ENCODE measurements at places on chromosomes 5 and 9.

GRCh38 chr5:58088941-58089340 is 370.9 kb downstream of the PLK2 start:
- DNase-seq, result no peak

DNA sequence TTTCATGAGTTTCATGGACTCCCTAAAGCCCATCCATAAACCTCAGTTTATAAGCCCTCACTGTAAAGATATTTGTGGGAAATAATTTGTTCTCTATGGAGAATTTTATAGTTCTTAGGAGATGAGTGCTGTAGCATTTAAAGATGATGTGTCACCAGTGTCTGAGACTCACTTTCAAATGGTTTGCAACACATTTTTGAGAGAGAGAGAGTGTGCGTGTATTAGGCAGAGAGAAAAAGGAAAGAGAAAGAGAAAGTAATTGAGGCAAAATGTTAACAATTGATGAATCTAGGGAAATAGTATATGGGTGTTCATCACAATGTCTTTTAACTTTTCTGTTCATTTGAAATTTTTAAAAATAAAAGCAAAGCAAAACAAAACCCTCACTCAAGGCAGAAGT is 479.0 kb downstream of the ZSWIM6 start:
- no peak for DNase-seq

GRCh38 chr9:126822873-126823272 is 18.0 kb downstream of the ZBTB43 start:
- DNase-seq, result no peak

- DNase-seq, result no peak
Observed at GRCh38 chr9:77876590-77876989, 155.0 kb downstream of the GNAQ start.

DNA sequence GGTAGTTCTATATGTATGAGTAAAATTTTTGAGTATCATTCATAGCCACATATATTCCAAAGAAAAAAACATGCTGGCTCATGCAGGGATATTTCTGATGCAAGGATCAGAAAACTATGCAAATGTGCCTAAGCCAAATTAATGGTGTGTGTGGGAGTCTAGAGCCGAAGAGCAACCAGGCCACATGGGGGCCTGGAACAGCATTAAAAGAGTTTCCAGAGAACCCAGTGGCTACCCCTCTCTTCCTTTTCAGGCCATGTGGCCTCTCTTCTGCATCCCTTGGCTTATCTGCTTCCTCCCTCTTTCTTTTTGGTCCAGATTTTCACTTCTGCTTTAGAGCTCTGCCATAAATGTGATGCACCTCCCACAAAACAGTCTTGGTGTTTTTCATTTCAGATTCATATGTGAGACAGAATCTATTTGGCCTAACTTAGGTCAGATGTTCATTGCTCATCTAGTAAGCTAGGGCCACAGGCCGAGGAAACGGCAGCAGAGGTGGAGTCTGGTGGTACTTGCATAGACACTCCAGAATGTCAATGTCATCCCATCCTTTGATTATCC is 300.0 kb downstream of the SH3GL2 start:
- DNase-seq, result no peak

GRCh38 chr9:16278326-16278999 is 592.0 kb downstream of the BNC2 start:
- no peak for DNase-seq

- peak; percentile 40 for DNase-seq
Observed at GRCh38 chr9:8724284-8725018, 924.9 kb upstream of the DMAC1 start.

DNA sequence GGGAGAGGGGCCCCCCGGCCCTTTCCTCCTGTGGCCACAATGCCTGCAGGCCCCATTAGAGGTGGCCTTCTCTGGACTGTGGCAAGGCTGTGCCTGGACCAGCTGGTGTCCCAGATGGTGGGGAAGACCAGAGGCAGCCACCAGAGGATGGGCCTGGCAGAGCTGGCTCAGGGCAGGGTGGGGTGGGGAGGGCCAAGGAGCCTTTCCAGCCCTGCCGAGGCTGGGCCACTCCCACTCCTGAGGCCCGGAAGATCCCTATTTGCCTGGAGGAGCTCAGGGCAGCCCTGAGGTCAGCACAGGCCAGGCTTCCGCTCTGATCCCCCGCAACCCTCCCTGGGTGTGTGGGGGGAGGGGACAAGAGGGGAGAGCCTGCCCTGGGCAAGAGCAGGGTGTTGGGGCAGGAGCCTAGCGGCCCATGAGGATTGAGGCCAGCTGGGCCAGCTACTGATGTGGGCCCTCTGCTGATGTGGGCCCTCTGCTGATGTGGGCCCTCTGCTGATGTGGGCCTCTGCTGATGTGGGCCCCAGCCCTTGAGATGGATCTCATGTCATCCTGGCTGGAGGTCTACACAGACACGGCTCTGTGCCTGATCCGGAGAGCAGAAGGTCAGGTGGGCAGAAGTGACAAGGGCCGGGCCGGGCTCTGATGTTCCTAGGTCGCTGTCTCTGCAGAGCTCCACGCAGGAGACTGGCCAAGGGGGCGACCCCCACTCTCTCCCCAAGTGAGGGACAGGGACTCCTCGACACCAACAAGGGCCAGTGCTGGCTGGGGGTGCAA is 6.0 kb downstream of the MRPS2 start:
- peak; percentile 19 for DNase-seq

DNA sequence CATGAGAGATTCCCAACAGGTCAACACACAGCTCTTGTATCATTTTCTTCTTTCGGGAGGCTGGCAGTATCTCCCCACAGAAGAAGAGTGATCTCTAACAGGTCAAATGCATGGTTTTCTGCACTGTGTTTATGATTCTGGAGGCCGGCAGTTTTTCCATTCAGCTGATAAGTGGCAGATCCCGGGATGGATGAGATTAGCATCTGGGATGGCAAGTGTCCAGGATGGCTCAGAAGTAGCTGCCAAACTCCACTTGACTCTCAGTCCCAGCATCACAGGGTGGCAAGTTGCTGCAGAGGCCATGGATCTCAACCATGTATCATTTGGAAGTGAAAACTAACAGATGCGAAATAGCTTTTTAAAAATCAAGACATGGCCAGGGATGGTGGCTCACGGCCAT is 97.8 kb upstream of the SLC44A1 start:
- peak; percentile 21 for DNase-seq

DNA sequence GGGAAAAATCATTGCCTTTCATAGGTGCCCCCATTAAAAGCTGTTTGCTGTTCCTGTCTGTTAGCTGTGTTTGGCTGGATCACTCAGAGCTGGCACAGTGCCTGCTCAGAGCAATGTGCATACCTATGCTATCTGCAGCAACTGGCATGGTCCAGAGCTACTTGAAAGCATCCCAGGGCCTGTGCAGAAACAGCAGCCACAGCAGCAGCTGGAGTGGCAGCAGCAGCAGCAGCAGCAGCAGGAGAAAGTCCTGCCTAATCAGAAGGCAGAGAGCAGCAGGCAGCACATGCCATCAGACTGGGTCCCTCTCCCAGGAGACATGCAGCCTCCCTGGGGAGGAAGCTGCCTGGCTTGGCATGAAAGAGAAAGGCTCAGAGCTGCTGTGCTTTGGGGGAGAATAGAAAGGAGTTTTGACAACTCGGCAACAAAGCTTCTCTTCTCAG is 243.8 kb upstream of the WWC1 start:
- DNase-seq, result no peak

DNA sequence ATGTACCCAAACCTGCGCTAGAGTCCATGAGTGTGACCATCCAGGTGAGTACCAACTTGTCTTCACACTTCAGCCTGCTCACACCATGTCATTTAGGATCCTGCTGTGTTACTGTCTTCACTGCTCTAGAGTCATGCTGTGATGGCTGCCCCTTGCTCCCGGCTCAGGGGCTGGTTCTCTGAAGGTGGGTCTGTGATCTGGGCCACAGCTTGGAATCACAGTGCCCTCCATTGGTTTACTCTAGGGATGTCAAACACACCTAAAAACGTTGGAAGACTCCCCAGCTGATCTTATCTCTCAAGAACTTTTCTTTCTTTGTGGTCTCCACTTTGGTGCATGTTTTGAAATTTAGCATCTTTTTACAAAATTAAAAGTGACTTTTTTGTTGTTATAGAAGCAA is 53.8 kb downstream of the NFX1 start:
- DNase-seq, result no peak

DNA sequence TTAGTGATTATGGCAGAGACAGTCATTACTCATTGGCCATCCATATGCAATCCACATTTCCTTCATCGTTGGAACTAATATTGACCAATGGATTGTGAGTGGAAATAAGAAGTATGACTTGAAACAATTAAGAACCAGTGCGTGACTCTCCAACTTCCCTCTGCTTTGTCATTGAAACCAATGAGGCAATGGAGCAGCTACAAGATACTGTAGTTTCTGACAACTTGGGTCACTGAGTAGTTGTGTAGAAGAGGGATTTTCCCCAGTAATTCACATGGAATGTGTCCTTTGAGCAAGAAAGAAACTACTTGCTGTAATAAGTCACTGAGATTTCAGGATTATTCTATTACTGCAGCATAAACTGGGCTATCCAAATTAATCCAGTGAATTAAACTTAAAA is 785.3 kb upstream of the RIOK2 start:
- no peak for DNase-seq

GRCh38 chr9:14746626-14747025 is 24.1 kb upstream of the CER1 start:
- no peak for DNase-seq

DNA sequence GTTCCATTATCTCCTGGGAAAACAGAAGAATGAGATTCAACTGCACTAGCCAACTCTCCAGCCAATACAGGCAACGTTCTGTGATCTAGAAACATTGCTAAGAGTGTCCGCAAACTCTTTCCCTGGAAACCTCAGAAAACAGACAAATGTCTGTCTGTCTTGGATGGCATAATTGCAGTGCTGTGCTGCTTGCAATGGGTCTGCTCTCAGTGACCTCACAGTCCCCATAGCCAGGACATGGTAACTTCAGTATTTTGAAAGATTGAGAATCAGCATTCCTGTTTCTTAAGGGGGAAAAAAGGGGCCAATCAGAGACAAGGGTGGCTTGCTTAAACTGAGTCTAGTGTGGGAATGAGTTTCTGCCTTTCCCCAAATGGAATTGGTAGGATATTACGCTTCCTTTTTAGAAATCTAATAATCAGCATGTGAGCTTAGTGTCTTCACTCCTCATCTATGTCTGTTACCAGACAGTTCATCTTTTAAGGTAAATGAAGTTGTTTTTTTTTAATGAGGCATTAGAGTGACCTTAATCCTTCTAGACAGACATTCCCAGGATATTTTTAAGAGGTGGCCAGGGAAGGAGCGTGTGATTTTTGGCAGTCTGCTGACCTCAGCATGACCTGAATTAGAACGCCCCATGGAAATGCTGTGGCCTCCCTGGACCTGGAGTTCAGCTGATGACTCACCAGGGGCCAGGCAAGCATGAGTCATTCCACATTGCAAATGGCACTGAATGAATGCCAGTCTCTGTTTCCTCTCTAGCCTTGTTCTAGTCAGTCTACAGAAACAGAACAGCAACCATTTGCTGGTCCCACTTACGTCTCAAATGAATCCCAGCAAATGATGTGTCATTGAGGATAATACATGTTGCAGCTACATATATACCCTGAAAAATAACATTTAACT is 210.2 kb upstream of the ACTBL2 start:
- no peak for DNase-seq

GRCh38 chr5:96033116-96033515 is 71.5 kb upstream of the ELL2 start:
- DNase-seq, result no peak

DNA sequence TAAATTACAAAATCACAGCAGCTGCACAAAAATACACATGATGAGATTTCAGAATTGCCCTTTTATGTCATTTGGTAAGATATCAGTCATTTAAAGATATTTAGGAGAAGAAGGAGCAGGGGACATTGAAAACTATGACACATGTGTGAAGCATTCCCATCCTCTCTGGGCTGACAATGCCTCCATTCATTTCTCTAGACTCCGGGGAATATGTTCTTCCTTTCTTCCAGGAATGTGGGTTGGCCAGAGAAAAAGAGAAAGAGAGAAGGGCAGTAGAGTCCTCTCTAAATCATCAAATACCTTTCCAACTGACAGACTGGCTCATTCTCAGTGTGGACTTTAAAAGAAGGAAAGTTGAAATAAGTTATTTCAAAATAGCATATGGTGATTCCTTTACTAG is 205.6 kb upstream of the ADAMTSL1 start:
- DNase-seq, result no peak

- DNase-seq, result no peak
Observed at GRCh38 chr5:126192226-126192625, 231.0 kb upstream of the GRAMD2B start.

- peak; percentile 97 for DNase-seq
Observed at GRCh38 chr9:37994639-37995347, 74.2 kb downstream of the SHB start.

DNA sequence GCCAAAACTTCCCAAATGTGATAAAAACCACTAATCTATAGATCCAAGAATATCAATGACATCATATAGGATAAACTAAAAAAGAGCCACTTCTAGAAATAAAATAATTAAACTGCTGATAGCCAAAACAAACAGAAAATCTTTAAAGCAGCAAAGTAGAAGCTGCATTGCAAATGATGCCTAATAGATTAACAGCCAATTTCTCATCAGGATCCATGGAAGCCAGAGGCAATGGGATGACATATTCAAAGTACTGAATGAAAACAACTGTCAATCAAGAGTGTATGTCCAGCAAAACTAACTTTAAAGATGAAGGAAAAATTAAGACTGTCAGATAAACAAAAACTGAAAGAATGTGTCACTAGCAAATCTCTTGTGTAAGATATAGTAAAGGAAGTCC is 224.8 kb downstream of the PSAT1 start:
- no peak for DNase-seq

DNA sequence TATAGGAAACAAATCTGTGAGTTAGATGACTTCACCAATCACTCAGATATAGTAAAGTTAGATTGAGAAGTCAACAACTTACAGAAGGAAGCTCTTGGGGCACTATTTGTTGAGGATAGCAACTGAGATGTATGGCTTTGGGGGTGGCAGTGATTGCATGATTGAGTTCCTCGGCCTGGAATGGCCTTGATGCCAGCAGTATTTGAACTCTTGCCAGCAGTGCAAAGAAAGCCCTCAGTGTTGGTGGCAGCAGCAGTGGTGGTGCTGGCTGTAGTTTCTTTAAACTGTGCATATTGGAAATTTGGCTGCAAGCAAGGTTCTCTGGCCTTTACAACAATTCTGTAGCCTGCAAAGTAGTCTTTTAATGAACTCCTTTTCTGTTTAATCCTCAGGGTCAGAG is 41.4 kb upstream of the PJA2 start:
- DNase-seq, result no peak

GRCh38 chr5:98282521-98282920 is 490.9 kb upstream of the RGMB start:
- no peak for DNase-seq

- DNase-seq, result no peak
Observed at GRCh38 chr5:86360801-86361200, 256.9 kb upstream of the COX7C start.

- DNase-seq, result no peak
Observed at GRCh38 chr9:82808478-82808877, 254.5 kb downstream of the RASEF start.

- no peak for DNase-seq
Observed at GRCh38 chr5:151569132-151570046, 21.7 kb downstream of the FAT2 start.

DNA sequence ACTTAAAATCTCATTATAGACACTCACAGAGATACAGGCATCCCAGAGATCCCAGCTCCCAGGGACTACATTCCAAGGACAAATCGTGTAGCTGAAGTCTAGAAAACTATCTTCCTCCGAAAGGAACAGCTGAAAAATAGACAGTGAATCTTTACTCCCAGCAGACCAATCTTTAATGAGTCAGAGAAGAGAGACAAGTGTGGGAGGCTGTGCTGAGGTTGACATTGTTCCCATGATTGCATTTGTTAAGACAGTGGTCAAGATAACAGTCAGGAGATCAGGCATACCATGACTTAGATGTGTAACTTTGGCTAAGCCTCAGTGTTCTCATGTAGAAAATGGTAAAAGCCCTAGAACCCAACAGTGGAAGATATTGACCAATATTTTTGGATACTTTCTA is 120.7 kb downstream of the PAPPA start:
- no peak for DNase-seq

All from NCI-H524 (cell line).